ENCODE measurements at places on chromosomes 13 and 19.

GRCh38 chr13:98919566-98919965, 58.3 kb downstream of the DOCK9 start:
- DNase-seq, result no peak

DNA sequence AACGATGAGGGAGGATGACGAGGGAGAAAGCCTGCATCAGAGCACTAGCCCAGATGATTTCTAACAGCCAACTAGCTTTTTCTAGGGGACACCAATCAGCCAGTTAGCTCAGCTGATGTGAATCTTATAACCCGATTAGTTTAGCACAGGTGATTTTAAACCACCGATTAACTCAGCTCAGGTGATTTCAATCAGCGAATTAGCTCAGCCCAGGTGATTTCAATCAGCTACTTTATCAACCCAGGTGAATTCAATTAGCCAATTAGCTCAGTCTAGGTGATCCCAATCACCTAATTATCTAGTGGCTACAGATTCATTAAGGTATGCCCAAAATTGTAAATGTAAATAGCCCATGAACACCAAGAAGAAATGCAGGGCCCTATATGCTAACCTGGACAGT, 146.9 kb downstream of the ZNF486 start:
- no peak for DNase-seq

GRCh38 chr13:111219950-111220349, 100.5 kb upstream of the TEX29 start:
- DNase-seq, result no peak

DNA sequence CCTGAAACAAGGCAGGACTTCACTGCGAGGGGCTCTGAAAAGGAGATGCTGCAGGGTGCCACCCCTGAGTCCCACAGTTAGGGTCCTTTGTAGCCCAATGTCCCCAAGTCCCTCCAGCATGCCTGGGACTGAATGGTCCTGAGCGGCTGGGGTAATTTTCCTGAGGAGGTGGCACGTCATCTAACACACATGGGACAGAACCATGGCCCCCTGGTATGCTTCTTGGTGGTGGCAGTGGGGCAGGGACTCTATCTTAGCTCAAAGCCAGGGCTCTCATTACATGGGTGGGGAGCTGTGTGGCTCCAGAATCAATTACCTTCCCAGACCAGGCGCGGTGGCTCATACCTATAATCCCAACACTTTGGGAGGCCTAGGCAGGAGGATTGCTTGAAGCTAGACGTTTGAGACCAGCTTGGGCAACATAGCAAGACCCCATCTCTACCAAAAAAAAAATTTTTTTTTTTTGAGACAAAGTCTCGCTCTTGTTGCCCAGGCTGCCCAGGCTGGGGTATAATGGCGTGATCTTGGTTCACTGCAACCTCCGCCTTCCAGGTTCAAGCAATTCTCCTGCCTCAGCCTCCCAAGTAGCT, 7.9 kb upstream of the SLC7A9 start:
- DNase-seq, result no peak

- DNase-seq, result no peak
Measured at GRCh38 chr19:17993076-17993813, 14.7 kb upstream of the ARRDC2 start.

DNA sequence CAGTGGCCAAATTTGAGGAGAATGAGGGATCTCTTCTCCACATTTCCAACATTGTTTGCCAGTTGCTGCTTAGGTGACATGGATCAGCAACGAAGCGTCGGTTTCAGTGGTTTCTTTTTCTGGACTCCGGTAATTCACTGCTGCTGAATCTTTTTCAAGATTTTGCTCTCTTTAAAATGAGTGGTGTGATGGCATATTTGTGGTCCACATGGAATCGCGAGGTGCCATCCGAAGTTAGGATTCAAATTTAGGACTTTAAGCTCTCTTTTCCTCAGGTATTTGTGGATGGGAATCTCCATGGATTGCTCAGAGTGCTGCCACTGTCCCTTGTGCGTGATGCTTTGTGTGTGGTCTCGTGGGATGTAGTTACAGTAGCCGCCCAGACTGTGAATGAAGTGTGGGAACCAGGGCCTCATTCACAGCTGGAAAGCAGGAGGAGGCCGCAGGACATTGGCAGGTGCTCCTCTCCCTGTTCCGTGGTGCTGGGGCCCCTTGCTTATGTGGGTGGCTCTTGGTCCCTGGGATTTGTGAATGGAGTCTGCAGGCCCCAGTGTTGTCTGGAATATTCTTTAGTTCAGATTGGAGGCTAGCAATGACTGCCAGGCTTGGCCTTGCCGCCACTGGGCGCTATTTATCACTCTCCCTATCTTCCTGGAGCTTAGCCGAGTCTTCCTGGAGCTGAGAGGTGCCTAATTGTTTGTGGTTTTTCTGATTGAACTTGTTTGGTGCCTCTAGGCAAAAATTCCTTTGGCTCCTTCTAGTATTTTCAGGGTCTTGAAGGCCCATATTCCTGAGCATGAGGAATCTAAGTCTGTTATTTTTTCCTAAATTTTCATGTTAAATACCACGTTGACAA, 1.5 kb downstream of the ILF3 start:
- no peak for DNase-seq

DNA sequence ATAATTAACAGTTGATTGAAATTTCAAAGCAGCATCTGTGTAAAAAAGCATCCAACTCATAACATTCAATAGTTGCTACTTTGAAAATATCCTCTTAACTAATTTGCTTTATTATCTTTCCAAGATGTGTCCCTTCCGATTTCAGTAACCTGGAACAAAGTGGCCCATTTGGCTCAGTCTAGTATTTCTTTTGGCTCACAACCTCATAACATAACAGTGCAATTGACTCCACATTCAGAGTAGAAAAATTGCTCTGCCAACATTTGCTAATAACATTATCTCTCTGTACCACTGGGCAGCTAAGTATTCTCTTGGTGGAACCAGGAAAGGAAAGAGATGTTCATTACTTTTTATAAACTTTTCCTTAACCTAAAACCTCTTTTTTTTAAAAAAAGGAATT, 571.1 kb upstream of the ARGLU1 start:
- no peak for DNase-seq

DNA sequence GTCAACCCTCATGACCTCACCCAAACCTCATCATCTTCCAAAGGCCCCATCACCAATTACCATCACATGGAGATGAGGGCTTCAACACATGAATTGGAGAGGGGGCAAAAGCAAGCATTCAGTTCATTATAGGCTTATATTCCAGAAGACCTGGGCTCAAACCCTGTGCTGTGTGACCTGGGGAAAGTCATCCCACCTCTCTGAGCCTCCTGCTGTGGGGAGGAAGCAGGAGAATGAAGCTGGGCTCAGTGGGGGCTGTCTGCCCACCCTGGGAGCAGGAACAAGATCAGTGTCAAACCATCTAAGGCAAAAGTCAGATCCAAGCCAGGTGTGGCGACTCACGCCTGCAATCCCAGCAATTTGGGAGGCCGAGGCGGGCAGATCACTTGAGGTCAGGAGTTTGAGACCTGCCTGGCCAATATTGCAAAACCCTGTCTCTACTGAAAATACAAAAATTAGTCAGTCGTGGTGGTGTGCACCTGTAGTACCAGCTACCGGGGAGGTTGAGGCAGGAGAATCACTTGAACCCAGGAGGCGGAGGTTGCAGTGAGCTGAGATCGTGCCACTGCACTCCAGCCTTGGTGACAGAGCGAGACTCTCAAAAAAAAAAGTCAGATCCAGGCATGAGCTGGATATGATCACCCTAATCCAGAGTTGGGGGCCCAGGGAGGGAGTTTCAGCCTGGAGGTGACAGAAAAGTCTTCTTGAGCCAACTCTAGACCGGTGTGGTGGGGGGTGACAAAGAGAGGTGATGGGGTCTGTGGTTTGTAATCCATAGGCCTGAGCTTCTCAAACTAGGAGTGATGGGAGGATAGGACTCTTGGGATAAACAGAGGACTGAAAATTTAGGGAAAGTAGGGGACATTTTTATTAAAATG, 1.6 kb upstream of the TPM4 start:
- no peak for DNase-seq

DNA sequence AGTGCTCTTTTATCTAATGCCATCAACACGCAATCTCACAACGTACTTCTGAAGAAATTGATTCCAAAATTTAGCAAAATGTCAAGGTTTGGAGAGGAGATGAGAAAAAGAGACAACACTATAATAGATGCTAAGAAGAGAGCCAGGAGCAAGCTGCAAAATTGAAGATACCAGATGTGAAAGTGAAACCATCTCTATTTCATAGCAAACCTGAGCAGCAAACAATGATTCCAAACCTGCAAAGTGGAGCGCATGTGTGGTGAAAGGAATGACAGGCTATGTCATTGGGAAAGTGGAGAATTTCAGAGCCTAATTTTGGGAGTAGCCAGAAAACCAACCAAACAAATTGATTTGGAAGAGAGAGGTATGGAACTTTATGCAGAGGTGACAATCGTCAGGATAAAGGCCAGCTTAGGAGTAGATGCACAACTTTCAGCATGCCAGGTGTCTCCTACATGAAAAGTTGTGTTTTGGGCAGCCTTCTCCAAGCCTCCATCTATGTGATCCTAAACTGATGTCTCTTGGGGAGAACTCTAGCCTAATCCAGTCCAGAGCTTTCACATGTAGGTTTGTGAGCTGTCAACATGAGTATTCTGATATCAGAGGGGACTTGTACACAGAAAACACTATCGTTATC, 158.4 kb upstream of the FNDC3A start:
- no peak for DNase-seq

DNA sequence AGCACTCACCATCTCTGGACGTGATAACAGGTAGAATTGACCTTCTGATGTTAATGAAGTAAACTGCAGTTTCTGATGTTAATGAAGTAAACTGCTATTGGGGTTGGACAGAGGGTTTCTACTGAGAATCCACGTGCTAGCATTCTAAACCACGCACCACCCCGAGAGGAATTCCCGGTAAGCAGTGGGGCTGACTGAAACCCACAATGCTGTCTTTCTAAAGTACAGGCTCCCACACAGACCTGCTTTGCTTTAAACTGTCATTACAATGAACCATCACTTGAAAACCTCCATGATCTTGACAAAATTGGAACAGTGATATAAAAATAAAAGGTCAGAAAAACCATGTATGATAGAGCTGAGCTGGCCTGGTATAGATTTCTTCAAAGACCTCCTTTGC, 559.0 kb downstream of the FGF9 start:
- no peak for DNase-seq

- no peak for DNase-seq
Measured at GRCh38 chr13:33106656-33107360, 90.6 kb downstream of the KL start.

- peak; percentile 76 for DNase-seq
Measured at GRCh38 chr19:56594783-56595547, at the start of gene ZNF71. TSS of gene ZNF71 (plus strand) at chr19:56595302. CDS start at chr19:56601559, 6,257 bp downstream.

Data from stimulated activated CD8-positive, alpha-beta memory T cell treated with anti-CD3 and anti-CD28 coated beads, Interleukin-12 subunit alpha, Interleukin-12 subunit beta, amount 100 ng/mL, for 1 hour (primary cell).